ENCODE measurements at places on chromosomes 13 and 19.

DNA sequence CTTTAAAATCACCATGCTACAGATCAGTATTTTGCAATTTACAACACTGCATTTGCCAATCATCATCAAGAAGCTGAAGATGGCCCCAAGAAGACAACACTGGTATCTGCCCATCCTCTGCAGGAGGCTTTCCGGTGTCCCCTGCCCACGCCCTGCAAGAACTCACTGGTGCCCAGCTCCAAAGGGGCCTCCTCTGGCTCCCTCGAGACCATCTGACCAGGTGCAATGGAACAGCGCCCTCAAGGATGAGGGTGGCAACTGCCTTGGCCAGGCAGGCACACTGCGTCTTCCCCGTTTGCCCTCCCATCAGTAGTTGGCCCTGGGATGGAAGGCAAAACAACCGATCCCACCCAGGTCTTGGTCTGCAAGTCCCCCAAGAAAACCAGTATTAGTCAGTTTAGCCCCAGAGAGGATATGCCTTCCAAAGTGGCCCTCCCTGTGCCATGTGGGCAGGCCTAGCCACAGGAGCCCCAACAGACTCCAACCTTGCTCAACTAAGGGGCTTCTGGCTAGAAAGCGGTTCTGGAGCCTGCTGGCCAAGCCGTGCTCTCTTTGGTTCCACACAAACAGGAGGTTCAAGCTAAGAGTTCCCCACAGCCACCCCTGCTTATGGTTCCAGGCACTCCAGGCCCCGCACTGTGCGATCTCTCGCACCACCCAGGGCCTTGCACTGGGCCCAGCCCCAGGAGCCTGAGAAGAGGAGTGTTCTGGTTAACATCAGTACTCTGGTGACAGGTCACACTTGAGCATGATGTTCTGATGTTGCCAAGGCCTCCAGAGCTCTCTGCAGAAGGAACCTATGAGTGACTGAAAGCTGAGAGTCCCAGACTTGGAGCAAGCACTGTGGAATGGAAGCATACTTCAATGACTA, 4.7 kb downstream of the PCID2 start:
- DNase-seq: no peak

DNA sequence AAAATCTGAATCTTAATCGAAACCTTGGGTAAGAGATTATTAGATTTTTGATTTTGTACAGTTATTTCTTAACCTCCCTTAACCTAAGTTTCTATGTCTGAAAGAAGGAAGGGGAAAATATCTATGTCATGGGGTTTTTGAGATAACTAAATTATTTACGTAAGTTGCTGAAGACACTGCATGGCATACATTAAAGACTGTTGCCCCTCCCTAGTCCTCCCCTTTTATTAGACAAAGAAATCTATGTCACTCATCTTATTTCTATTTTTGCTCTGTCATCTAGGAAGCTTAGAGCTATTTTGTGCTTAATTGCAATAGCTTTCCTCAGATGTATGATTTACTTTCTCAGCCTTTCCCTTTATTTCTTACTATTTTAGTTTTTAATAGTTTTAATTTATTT, 15.0 kb downstream of the COG6 start:
- no peak for DNase-seq

- no peak for DNase-seq
These were observed 912 bp downstream of the SSC5D start for GRCh38 chr19:55488986-55489710.

DNA sequence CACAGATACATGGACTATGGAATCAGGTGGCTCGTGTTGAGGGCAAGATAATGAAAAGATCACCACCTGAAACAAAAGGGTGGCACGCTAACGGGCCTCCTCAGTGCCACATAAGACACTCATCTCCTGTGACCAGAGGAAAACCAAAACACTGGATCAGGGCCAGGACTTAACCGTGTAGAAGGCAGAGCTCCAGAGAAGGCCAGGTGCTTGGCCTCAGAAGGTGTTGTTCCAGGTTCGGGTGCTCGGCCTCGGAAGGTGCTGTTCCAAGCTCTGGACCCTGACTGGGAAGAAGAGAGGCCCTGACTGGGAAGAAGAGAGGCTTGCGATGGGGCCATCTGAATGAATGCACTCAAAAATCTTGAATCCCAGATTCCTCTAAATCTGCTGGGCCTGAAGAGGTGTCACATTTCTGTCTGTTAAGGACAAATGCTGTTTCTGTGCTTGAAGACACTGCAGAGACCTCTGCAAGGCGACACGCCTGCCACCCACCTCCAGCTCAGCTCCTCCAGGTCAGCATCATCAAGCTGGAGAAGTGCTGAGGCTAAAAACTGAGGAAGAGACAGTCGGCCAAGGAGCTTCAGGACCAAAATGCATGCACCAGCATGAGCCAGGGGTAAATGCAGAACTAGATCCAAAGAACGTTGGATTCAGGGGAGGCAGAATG, 2.7 kb upstream of the RASA3 start:
- no peak for DNase-seq

DNA sequence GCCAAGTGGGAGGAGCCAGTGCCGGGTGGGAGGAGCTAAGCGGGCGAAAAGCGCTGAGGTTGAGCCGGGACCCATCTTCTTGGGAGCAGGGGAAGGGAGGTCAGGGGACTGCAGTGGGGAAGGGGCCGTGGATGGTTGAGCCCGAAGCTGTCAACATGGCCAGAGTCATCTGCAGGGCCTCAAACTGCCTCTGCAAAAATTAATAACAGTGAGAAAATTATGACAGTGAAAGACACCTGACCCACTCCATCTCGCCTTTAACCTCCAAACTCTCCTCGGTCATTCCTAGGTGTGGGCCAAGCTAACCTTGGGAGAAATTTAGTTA, 30.1 kb downstream of the ZNF557 start:
- no peak for DNase-seq

GRCh38 chr19:40360708-40361241, 12.3 kb downstream of the PLD3 start:
- DNase-seq: no peak

DNA sequence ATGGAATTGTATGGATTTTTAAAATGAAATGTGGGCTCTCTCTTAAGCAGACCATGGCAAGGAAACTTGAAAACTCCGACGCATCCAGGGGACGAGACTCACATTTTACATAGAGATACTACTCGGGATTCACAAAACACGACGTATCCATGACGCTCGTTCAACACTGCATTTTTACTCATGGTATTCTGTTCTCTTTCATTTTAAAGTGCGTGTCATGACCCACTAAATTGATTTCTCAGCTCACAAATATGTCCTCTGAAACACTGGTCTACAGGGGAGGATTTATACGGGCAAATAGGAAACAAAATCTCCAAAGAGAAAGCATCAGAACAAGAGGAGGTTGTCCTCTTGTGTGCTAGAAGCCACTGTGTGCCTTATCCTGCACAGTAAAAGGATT, 523.5 kb downstream of the MYO16 start:
- no peak for DNase-seq
